KBM-7 (cell line): ENCODE measurements at places on chromosomes 7 and 10.

DNA sequence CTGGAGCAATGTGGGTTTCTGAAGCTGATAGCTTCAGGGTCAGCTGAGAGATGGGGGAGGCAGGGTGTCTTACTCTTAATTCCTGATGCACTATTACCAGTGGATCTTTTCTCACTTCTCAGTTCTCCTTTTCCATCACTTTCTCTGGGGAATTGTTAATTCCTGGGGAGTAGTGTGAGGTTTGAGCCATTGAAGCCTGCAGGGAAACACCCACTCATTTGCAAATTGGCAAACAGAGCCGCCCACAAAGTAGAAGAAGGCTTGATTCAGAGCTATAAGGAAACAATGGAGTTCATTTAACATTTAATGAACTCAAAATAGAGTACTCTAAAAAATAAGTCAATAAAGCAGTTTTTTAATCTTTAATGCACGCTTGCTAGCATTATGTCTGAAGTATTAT is 4.3 kb upstream of the TECTB start:
- no peak for DNase-seq

DNA sequence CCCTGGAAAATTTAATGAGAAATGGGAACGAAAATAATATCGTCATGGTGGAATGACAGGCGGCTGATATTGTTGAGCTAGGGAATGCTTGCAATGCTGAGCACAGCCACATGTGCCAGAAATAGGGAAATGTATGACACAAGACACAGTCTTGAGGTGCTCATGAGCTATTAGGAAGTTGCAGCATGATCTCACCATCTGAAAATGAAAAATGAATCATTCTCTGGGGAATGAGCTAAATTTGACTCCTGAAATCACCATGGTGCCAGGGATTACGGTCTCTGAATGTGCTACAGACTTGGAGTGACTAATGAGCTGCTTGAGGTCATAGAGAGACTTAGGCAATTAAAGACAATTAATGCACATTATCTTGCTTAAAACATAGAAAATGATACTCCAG is 845.0 kb downstream of the CNTNAP2 start:
- DNase-seq = no peak

GRCh38 chr7:52168085-52168484 is 851.5 kb upstream of the COBL start:
- peak; percentile 4 for DNase-seq

DNA sequence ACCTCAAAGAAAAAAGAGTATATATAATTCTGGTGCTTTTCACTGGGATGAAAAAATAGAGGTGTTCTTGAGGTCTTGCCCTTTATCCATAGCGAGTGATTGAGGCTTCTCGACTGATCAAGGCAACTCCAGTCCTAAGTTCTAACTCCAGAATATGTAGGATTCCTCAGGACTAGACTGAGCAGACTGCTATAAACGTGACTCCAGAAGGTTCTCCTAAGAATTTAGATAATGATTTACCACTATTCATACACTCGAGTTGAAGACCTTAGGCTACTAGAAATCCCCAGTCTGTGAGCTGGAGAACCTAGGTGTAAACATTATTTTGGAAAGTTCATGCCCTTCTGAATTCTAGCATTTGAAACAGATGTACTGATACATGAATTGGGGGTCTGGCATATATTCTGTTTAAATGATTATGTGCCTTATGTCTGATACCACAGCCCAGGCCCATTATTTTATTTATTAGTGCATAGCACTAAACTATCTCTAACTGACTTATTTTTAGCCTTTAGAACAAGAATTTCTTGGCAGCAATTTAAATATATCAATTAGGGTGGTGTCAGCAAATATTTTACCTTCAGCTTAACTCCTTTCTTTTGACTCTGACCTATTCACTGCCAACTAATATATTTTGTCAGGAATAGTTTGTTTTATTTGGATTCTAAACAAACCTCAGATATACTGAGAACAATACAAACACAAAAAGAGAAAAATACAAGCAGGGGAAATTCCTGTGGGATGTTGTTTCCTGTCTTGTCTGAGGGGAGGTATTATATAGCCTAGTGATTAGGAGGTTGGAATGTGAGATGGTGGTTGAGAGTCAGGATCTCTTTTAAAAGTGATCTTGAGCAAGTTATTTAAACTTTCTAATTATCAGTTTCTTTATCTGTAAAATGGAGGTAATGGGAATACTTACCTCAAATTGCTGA is 75.8 kb downstream of the PODXL start:
- DNase-seq = no peak

- DNase-seq = peak; percentile 27
Observed at GRCh38 chr10:128530301-128530700, 404.1 kb upstream of the MKI67 start.

- DNase-seq = no peak
Observed at GRCh38 chr10:63987212-63987611, 466.0 kb downstream of the REEP3 start.

DNA sequence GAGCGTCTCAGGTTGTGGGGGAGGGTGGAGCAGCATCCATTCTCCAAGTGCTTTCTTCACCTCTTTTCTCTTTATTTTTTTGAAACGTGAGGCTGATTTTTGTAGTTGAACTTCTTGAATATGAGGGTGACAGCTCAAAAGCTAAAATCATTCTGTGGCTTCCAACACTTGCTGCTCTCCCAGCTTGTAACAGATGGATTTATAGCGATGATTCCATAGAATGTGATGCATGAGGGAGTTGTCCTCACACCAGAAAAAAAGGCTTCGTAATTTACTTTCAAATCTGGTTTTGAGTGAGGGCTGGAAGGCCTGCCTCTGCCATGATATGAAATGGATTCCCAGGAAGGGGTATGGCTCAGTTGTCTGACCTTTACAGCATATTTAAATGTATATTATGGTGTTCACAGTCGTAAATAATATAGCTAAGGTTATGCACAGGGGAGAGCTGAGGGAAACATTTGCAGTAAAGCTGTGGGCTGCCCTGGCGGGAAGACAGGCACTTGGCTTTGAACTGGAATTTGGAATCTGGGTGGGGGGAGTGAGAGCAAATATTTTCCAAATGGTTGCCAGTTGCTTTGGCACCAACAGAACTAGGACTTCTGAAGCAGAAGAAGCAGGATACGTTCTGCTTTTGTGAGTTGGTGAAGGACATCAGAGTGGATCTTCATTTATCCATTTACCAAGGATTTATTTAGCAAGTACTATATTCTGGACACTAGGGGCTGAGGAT is 166.7 kb downstream of the SORCS3 start:
- no peak for DNase-seq

DNA sequence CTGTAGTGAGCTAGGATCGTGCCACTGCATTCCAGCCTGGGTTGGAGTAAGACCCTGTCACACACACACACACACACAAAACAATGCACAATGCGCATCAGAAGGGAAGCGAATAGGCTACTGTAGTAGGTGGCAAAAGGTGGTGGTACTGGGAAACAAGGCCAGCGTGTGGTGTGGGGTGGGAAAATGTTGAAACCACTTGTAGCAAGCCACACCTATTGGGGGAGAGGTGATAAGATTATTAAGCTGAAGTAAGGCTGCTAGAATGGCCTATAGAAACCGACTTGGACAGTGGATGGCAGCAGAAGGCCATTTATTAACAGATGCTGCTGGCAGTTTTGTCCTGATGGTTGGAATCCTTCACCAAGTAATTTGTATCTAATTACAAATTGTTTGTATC is 7.2 kb upstream of the CHCHD1 start:
- peak; percentile 55 for DNase-seq

GRCh38 chr7:45446195-45446944 is 127.8 kb upstream of the ADCY1 start:
- DNase-seq = no peak

DNA sequence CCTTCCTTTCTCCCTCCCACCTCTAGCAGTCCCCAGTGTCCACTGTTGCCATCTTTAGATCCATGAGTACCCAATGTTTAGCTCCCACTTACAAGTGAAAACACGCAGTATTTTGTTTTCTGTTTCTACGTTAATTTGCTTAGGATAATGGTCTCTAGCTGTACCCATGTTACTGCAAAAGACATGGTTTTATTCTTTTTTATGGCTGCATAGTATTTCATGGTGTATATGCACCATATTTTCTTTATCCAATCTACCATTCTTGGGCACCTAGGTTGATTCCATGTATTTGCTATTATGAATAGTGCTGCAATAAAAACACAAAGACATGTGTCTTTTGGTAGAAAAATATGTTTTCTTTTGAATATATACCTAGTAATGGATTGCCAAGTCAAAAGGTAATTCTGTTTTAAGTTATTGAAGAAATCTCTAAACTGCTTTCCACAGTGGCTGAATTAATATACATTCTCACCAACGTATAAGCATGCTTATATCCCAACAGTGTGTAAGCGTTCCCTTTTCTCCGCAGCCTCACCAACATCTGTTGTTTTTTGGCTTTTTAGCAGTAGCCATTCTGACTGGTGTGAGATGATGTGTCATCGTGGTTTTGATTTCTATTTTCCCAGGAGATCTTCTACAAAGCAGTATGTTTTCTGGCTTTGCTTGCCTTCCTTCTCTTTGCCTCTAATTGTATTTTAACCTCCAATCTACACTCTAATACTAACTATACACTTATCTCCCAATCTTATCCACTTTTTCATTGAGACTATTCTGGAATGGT is 179.5 kb upstream of the PHF14 start:
- no peak for DNase-seq

- no peak for DNase-seq
Observed at GRCh38 chr7:55156919-55157763, 138.3 kb downstream of the EGFR start.

DNA sequence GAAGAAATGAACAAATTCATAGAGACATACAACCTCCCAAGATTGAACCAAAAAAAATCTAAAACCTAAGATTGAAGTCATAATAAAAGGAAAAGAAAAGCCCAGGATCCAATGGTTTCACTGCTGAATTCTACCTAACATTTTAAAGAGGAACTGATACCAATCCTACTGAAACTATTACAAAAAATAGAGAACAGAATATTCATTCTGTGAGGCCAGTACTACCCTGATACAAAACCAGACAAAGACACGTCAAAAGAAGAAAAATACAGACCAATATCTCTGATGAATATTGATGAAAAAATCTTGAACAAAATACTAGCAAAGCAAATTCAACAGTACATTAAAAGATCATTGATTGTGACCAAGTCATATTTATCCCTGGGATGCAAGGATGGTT is 128.5 kb upstream of the STEAP1 start:
- DNase-seq = no peak

DNA sequence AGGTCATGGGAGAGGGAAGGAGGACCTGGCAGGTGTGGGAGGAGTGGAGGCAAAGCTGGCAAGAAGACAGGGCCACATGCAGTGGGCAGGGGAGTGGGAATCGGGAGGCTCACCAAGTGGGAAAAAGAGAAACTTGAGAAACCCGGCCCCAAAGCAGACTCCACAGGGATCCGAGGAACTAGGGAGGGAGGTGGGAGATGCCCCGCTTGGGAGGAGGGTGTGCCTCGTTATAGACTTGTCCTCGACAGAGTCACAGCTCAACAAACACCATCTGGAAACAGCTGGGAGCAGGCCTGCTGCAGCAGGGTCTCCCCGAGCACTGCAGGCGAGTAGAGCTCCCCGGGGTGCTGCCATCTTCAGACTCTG is 54.8 kb downstream of the MKI67 start:
- DNase-seq = no peak

DNA sequence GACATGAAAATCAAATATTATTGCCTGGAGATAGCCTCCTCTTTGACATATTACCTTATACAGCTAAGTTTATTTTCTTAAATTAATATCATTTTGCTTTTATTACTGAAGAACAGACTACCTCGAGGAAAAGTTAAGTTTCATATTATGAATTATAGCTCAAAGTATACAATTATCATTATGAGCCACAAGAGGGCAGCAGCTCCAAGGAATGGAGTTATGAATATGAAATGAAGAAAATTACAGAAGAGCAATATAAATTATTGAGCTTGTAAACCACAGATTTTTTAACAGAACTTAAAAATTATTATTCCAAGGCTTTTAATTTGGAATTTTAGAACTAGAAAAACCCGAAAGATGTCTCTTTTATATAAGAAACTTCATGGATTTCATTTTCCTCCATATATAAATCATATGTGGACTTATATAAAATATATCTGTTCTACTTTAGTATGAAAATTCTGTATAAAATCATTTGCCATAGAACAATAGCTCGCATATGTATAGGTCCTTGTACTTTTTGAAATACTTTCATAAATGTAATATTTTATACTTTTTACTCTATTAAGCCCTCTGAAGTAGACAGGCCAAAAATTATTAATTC is 40.1 kb downstream of the IQUB start:
- peak; percentile 48 for DNase-seq

DNA sequence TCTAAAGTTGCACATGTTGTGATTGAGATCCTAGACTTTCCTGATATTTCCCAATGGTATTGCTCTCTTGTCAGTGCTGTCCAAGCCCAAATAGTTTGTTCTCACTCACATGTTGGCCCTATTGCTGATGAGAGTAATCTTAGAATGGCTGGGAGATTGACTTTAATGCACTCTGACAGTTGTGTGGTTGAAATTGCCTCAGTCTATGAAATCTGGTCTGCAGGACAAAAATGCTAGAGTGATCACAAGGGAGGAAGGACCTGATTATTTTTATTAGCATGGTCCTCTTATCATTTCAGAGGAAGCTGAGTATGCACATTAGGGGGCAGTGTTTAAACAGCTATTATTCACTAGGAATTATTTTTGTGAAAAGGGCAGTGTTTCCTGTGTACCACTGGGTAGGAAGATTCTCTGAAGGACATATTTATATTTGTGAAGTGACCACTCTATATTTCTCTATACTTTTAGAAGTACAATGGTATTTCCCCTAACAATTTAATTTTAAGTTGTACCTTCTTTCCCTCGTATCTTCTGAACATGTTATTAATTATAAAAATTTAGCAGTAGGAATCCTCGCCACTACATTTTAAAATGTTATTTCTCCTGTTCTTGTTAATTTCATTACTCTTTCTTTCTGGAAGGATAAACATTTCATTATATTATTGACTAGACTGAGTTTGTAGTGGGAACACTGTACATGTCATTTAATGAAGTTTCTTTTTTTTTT is 64.4 kb downstream of the SUGCT start:
- DNase-seq = no peak

- DNase-seq = no peak
Observed at GRCh38 chr7:143514487-143514886, 36.8 kb downstream of the TAS2R41 start.

DNA sequence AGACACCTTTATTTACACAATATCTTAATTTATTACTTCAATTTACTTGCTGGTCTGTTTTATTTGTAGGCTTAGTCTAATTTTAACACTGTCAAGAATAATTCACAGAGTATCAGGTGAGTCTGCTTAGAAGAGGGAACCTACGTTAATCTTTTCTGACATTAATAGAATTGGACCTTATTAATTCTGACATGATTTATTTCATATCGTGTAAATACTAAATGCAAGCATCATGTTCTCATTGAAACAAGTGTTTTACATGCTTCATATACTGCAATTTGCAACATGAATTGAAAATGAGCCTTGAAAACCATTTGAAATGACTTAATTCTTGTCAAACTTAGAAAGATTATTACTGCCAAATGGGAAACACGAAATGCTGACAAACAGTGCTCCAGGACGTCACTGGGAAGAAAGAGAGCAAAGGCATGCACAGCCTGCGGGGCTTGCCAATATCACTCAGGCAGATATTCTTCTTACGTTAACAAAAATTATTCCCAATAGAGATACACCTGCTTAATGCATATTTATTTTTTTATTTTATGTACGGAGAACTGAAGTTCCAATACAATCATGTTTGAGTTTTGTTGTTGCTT is 282.0 kb upstream of the AKR1E2 start:
- no peak for DNase-seq
